Stimulated activated CD8-positive, alpha-beta memory T cell treated with anti-CD3 and anti-CD28 coated beads, Interleukin-4, amount 100 ng/mL, for 1 hour (primary cell): ENCODE measurements at places on chromosomes 5 and 9.

- DNase-seq, result no peak
Observed at GRCh38 chr5:135031813-135032694, 2.0 kb downstream of the PITX1 start.

DNA sequence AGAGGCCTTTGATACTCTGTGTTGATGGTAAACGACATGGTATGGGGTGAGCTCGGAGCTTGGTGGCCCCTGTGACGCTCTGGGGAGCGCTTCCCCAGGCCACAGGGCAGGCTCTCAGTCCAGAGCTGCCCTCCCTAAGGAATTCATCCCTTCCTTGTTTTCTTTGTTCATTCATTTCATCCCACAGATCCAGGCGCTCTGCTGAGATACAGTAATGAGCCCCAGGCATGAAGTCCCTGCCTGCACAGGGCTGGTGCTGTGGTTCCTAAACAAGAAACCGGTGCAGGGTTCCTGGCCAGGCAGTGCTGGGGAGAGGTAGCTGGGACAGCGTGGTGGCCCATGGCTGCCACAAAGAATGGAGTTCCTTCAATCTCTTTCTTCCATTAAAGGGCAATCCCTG lies 14.4 kb downstream of the NEK6 start:
- no peak for DNase-seq

GRCh38 chr5:131406975-131407638 lies 143.3 kb downstream of the CDC42SE2 start:
- no peak for DNase-seq

DNA sequence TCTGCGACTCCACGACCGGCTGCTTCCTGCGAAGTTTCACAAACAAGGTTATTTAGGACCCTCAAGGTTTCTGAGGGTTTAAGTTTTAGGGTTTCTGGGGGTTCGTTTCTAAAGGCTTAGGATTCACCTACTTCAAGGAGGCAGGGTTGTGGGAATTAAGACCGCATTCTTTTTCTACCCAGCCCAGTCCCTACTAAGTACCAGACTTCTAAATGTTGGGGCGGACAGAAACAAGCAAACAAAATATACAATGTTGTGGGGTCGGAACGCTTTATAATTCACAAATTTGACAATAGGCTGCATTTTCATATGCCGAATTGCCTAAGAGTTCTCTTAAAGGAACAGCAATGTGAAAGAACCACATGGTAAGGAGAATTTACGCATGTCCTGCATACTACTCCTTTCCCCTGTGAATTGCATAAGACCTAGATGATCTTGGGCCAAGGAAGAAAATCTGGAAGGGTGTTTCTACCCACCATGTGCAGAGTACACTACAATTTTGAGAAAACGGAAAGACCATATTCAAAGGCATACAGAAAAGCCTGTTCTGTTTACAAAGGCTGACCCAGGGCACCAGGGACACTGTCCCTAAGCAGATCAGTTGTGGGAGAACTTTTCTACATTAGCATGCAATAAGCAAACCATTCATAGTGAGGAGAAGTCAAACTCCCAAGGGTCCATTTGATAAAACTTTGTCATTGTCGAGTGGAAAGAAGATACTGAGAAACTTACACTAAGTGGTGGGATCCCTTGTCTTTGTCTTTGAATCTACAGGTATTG lies 457.3 kb downstream of the RAB3C start:
- no peak for DNase-seq
